ENCODE measurements at places on chromosomes 2 and 18.

- no peak for DNase-seq
These were observed 15.6 kb downstream of the PPP4R3B start for GRCh38 chr2:55601849-55602248.

GRCh38 chr18:74896390-74896991 is 298.8 kb downstream of the ZNF407 start:
- peak; percentile 44 for DNase-seq

- no peak for DNase-seq
These were observed 127.3 kb downstream of the DIS3L2 start for GRCh38 chr2:232088771-232089170.

DNA sequence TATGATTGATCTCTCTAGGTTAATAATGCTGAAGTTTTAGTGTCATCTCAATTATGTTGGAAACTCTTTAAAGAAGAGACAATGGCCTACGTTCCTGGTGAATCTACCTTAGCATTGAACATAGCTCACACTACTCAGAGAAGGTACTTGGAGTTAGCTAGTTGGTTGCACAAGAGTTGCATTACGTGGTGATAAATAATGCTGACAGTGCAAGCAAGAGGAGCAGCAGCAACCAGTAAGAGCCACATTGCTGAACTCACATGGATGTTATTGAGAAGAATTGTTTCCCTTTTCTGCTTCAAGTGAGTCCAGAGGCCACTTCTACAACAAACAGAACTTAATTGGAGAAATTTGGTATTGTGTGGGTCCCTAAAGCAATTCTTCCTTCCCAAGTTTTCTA is 737.1 kb downstream of the TDRD15 start:
- no peak for DNase-seq

All from activated CD8-positive, alpha-beta memory T cell treated with anti-CD3 and anti-CD28 coated beads, Interleukin-2, amount 50 U/mL, for 4 hours (primary cell).